Pancreas (tissue), 10 donors: ENCODE measurements at places on chromosomes 12 and 14.

- peak; percentile 88 for DNase-seq
- H3K4me1 ChIP-seq, result peaks cover 49% of the 10 kb centered on the region
- H3K4me3 ChIP-seq, result no peak overlapping the region
- H3K36me3 ChIP-seq, result no peaks in the 10 kb centered on the region
- peak overlapping the region; percentile 61 for H3K27ac ChIP-seq
- H3K27me3 ChIP-seq, result no peaks in the 10 kb centered on the region
Measured at GRCh38 chr12:4015225-4016091, 142.3 kb upstream of the PARP11 start.

GRCh38 chr12:27592548-27592947 is 68.5 kb downstream of the PPFIBP1 start:
- no peak for DNase-seq
- no peaks in the 10 kb centered on the region for H3K36me3 ChIP-seq
- H3K4me1 ChIP-seq, result no peaks in the 10 kb centered on the region
- no peak overlapping the region for H3K27ac ChIP-seq
- no peak overlapping the region for H3K4me3 ChIP-seq
- no peaks in the 10 kb centered on the region for H3K27me3 ChIP-seq

GRCh38 chr14:24408764-24409163 is 10.0 kb downstream of the NYNRIN start:
- H3K27me3 ChIP-seq, result no peaks in the 10 kb centered on the region
- no peak for DNase-seq
- no peaks in the 10 kb centered on the region for H3K4me1 ChIP-seq
- H3K36me3 ChIP-seq, result no peaks in the 10 kb centered on the region

DNA sequence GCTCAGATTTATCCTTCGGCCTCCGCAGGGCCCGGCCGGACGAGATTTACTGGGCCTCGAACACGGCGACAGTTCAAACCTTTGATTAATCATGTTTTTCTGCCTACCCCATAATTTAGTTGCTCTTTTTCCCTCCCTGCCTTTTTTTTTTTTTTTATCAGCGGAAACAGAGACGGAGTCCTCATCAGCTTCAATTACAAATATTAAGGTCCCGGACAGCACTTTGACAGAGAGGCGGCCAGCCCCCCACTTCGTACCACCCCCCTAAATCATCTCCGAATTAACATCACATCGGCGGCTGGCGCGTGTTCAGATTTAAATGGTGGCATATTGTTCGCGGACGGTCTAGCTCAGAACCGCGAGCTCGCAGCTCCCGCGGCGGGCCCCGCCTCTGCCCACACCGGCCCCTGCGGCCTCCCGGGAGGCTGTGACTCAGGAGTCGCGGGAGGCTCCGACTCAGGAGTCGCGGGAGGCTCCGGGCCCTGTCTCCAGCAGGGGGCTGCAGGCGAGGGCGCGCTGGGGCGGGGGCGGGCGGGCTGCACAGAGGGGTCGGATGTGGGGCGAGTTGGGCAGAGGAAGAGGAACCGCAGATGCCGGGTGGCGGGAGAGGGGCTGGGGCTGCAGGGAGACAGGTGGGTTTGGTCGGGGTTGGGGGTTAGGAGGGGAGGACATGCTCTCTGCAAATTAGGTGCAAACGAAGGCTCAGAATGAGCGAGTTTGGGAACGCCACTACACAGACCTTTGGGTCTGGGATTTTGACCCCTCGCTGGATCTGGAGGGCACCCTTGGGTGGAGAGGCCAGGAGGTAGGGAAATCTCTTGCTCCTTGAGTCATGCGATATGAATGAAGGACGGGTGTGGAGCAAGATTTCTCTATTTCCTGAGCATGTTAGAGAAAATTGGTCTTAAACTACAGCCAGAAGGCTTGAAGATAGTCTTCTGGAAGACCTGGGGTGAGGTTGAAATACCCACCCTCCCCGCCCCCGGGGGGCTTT is 19.6 kb upstream of the ATP5MC2 start:
- no peaks in the 10 kb centered on the region for H3K36me3 ChIP-seq
- no peak overlapping the region for H3K27ac ChIP-seq
- DNase-seq, result no peak
- H3K27me3 ChIP-seq, result no peaks in the 10 kb centered on the region
- no peak overlapping the region for H3K4me3 ChIP-seq

- H3K36me3 ChIP-seq, result no peaks in the 10 kb centered on the region
- H3K4me1 ChIP-seq, result no peaks in the 10 kb centered on the region
- no peak for DNase-seq
- H3K27ac ChIP-seq, result no peak overlapping the region
- no peak overlapping the region for H3K4me3 ChIP-seq
- no peaks in the 10 kb centered on the region for H3K27me3 ChIP-seq
Measured at GRCh38 chr12:56839915-56840325, 76.8 kb downstream of the HSD17B6 start.

DNA sequence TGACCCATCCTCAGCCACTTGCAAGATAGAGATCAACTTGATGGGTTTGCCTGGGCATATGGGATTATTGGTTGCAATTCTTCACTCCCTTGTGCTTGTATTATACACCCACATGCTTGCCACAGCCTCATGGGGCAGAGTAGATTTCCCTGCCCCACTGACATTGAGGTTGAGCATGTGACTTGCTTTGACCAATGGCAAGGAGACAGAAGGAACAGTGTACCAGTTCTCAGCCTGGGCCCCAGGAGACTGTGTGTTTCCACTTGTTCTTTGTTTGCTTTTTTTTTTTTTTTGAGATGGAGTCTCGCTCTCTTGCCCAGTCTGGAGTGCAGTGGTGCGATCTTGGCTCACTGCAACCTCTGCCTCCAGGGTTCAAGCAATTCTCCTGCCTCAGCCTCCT is 31.8 kb downstream of the CALM1 start:
- H3K27ac ChIP-seq, result no peak overlapping the region
- no peak for DNase-seq
- H3K4me3 ChIP-seq, result no peak overlapping the region
- no peaks in the 10 kb centered on the region for H3K36me3 ChIP-seq
- no peaks in the 10 kb centered on the region for H3K27me3 ChIP-seq
